Right atrium auricular region (tissue), 2 donors: ENCODE measurements at places on chromosomes 16 and 17.

DNA sequence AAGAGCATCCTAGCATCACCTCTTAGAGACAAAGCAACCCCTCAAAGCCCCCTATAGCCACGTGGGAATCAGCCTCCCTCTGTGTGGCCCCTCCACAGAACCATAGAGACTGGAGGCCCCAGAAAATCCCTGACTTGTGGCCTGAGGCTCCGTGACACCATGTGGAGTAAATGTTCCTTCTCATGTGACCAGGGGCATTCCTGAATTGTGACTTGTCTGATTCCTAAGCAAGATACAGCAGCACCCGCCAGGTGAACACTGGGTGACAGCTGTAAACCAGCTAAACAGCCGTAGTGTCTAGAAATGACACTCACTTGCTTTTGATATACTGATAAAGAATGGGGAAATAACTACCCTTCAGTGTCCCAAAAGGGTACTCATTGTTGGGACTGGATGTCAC, 79.0 kb downstream of the DYNLRB2 start:
- no peak for DNase-seq

- no peak for DNase-seq
Measured at GRCh38 chr16:72840631-72841381, 207.1 kb downstream of the ZFHX3 start.

- DNase-seq, result no peak
Measured at GRCh38 chr17:4631836-4632580, 9.5 kb downstream of the ALOX15 start.

DNA sequence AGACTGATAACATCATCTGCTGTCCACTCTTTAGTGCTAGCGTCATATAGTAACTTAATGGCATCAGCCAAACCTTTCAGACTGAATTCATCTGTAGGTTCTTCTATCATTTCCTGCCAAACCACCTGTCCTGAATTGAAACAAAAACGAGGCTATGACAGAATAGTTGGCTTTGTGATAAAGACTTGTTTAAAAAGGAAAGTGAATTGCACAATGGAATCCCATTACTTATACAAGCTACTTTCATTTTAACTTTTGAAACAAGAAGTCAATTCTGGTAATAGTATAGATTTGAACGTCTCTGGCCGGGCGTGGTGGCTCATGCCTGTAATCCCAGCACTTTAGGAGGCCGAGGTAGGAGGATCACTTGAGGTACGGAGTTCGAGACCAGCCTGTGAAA, 18.2 kb downstream of the LASP1NB start:
- no peak for DNase-seq

GRCh38 chr17:77666881-77667395, 291.6 kb upstream of the TNRC6C start:
- no peak for DNase-seq

GRCh38 chr16:12354296-12354833, 377.8 kb downstream of the SNX29 start:
- DNase-seq, result no peak

- DNase-seq, result no peak
Measured at GRCh38 chr17:79625706-79626105, 14.9 kb upstream of the RBFOX3 start.

DNA sequence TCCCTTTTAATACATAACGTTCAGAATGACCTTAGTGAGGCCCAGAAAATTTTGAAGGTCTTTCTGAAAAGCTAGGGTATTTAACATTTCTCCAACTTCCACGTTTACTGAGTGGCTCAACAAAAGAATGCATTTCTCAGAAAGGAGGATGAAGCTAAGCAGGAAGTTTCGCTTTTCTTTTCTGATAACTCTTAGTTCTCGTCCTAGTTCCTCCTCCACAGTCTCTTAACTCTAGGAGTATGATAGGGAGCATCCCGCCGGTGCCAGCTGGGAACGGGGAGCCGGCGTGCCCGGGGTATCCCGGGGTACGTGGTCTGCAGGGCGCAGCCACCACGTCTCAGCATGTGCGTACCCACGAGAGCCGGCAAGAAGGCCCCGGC, 363 bp downstream of the KARS1 start:
- no peak for DNase-seq

GRCh38 chr17:68562736-68563135, 38.4 kb downstream of the FAM20A start:
- no peak for DNase-seq

DNA sequence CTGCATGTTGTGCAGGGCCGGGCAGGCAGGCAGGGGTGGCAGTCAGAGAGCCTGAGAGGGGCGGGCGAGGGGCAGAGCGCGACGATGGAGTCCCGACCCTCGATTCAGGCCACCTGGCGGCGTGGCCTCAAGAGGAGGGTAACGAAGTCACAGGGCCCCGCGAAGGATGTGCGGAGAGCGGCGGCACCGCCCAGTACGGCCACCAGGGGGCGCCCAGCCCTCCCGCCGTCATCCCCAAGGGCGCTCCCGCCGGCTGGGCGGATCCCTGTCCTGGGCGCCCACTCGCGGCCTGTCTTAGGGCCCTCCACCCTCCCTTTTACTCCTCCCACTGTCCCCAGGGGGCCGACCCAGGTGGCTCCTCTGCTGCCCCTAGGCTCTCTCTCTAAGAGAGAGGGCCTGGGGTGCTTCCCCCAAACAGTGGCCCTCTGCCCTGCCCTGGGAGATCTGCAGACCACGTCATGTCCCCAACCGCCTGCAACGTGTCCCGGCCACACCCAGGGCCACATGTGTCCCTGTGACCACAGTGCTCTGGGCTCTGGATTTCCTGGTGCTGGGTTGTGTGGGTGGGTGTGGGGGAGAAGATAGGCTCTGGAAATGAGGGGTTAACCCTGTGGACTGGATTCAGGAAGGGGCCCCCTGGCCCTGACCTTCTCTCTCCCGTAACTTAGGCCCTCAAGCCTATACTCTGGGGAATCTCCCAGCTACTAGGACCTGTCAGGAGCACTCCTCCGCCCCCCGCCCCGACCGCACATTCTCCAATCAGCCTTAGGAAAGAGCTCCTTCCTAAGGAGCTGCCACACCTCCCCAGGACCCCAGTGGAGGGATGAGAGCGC, 5.9 kb downstream of the DPEP2 start:
- DNase-seq, result peak; percentile 79

GRCh38 chr16:66658143-66658859, 38.2 kb downstream of the CMTM4 start:
- DNase-seq, result no peak

GRCh38 chr16:85308611-85309540, 196.6 kb upstream of the CIBAR2 start:
- DNase-seq, result no peak

DNA sequence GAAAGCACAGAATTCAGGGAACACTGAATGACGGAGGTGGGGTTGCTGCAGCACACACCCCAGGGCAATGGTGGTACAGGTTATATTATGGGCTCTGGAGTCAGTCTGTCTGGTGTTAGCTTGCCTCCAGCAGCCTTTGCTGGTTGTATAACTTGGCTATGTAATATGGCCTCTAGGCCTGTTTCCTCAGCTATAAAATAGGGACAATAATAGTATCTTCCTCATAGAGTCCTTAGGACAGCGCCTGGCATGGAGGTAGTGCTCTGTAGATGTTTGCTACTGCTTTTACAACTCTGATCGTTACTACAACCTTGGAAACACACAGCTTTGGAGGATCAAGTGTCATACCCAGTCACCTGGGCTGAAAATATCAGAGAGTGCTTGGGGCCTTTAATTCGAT, 31.5 kb downstream of the GTF3C1 start:
- DNase-seq, result no peak

- no peak for DNase-seq
Measured at GRCh38 chr16:61654962-61655361, 381.3 kb downstream of the CDH8 start.

- DNase-seq, result no peak
Measured at GRCh38 chr17:66365903-66366302, 63.5 kb downstream of the PRKCA start.

DNA sequence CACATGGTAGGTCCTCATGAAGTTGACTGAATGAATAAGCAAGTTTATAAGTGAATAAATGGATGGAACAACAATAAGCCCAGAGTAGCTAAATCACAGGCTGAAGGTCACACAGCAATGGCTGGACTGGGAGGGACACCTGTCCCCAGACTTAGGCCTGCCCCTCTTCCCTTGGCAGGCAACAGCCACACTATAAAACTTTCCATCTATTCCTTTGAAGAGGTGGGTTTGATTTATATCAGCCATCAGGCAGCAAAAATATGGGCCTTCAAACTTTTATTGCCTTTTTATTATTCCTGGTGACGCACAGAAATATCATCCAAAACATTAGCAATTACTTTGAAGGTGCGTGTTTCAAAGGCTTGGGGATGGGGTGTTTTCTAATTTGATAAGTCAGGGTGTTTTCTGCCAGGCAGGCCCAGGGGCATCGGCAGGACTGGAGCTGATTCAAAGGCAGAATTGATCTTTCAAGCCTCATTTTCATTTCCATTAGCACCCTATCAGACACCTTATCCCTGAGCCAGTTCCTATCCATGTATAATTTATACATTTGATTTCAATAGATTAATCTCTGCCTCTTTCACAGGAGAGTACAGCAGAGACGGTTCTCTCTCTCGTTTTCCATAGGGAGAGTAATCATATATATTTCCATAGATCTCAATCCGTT, 67.2 kb upstream of the LYRM9 start:
- no peak for DNase-seq

DNA sequence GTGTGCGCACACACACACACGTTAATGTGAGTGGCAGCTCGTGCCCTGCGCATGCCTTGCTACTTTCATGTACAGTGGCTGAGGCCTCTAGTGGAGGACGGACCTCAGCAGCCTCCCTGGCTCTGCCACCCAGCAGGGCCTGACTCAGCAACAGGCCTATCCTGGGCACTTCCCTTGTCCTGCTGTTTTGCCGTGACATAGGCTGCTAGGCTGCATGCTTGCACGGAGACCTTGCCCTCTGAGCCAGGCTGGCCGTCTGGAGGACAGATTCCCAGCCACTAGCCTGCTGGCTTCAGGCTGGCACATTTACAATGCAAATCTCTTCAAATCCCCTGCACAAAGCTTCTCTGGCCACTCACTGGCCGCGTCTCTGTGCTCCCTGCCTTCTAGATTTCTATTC, 9.5 kb downstream of the RNF213 start:
- no peak for DNase-seq

- DNase-seq, result no peak
Measured at GRCh38 chr16:79640513-79641360, 40.2 kb upstream of the MAF start.

DNA sequence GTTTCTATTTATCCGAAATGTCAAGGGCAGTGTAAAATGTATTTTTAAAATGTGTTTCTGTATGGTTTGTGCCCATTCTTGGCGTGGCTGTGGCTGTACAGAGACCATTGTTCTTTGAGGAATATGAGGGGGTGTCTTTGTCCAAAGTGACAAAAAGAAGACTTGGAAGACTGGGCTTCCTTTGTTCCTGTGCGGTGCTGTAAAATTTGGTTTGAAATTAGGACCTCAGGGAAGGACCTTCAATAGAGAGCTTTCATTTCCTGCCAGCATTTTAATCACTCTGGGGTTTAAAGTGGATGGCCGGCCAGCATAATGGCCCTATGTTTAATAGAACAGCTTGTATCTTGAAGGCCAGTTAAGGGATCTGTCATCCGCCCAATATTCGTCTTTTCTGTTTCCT, 190.1 kb upstream of the TBX2 start:
- DNase-seq, result no peak

DNA sequence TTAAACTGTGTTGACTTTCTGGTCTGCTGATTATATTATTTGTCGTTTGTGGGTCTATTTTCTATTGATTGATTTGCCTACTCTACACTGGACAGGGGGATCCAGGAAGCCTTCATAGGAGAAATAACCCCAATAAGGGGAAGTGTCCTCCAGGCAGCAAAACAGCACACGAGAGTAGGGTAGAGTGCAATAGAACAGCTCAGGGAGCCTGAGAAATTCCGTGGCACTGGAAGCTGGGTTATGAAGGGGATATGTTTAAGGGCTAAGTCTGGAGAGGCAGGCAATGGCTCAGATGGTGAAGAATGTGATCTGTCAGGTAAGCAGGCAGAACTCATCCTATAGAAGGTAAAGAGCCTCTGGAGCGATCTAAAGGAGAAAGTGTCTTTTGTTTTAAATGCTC, 20.9 kb downstream of the GP2 start:
- DNase-seq, result no peak

GRCh38 chr16:67238806-67239470, 8.3 kb downstream of the FHOD1 start:
- no peak for DNase-seq

- peak; percentile 89 for DNase-seq
Measured at GRCh38 chr17:75031972-75032719, 14.6 kb downstream of the ATP5PD start.

GRCh38 chr16:24098896-24099295, 157.2 kb upstream of the CACNG3 start:
- no peak for DNase-seq

GRCh38 chr17:31588034-31588433, 196.6 kb downstream of the RAB11FIP4 start:
- no peak for DNase-seq

DNA sequence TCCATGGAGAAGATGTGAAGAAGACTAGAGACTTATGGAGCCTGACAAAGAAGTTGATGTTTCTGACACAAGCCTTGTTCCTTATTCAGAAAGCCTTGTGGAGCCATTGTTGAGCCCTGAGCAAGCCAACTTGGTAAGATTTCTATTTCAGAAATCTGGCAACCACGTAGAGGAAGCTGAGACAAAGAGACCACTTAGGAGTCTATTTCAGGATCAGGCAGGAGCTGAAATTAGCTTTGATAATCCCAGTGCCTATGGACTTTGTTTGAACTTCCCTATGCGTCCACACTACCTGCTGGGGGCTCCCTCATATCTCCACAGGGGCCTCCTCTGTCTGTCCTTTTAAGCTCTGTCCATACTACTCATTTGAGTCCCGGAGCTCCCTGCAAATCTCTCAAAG, 540.0 kb upstream of the GOT2 start:
- no peak for DNase-seq

- no peak for DNase-seq
Measured at GRCh38 chr17:80025140-80025539, 10.5 kb downstream of the TBC1D16 start.

GRCh38 chr16:64409783-64410210, 712.1 kb downstream of the CDH11 start:
- DNase-seq, result no peak

DNA sequence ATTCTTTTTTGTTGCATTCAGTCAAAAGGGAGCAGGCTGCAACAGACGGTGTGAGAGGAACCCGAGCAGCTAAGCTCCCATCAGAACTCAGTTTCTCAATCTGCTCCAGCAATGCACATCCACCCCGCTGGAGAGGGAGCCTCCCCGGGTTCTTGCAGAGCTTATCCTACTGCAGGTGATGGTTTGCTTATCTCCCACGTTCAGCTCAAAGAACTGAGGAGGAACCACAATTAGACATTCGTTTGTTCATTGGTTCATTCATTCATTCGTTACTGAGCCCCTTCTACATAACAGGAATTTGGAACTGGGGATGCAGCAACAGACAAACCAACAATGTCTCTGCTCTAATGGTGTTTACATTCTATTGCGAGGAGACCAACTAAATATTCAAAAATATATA, 22.2 kb upstream of the ALOX15 start:
- DNase-seq, result no peak

- no peak for DNase-seq
Measured at GRCh38 chr17:36791150-36791941, 145.9 kb upstream of the LHX1 start.

DNA sequence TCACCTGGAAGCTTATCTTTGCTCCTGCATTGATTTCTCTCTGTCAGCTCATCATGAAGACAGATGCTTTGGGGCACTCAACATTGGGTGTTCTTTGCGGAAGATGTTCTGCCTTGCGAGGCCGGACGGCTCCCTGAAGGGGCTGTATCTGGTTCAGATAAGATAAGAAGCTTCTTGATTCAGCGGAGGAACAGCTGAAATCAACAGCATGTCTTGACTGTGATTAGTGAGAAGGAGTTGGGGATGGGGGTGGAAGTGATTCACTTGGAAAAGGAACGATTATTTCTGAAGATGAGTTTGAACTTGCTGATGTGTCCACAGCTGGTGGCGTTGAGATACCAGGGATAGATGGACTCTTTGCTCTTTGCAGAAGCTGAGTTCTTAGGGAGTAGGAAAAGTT, 126.9 kb upstream of the WSCD1 start:
- no peak for DNase-seq
